Jurkat, Clone E6-1 (cell line): ENCODE measurements at places on chromosomes 2 and 18.

GRCh38 chr2:39338502-39338901 lies 94.7 kb upstream of the CDKL4 start:
- DNase-seq = no peak

- DNase-seq = no peak
Observed at GRCh38 chr2:43349904-43350303, 123.5 kb upstream of the ZFP36L2 start.

DNA sequence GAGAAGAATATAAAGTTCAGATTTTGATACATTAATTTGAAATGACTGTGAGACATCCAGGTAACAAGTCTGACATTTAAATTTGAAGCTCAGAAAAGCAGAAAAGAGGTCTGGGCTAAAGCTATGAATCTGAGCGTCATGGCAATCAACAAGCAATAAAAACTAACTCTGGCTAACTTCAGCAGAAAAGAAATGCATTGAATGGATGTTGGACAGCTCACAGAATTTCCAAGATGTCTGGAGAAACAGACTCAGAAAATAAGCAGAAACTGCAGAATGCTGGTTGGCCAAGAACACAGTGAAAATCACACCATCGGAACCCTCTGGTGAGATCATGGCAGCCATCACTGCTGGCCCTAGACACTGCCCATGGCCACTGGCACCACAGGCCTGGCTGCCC lies 366.6 kb downstream of the METTL4 start:
- DNase-seq = no peak

DNA sequence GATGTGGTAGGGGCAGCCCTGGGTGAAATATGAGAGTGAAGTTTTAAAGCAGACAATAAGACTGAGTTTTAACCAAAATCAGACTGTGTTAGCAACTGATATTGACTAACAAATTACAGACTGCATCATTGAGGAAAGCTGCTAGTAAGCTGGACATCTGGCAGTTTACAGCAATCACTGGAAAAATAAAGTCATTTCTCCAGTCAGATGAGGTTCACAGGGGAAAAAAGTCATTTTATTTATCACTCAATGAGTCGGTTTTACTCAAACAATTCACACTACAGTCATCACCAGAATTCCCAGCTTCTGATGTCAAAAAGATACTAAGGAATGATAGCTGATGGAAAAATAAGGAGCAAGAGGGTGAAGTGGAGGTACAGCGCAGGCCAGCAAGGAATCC lies 10.5 kb upstream of the TMEM177 start:
- DNase-seq = no peak

- no peak for DNase-seq
Observed at GRCh38 chr2:207676827-207677354, 34.5 kb upstream of the CCNYL1 start.

DNA sequence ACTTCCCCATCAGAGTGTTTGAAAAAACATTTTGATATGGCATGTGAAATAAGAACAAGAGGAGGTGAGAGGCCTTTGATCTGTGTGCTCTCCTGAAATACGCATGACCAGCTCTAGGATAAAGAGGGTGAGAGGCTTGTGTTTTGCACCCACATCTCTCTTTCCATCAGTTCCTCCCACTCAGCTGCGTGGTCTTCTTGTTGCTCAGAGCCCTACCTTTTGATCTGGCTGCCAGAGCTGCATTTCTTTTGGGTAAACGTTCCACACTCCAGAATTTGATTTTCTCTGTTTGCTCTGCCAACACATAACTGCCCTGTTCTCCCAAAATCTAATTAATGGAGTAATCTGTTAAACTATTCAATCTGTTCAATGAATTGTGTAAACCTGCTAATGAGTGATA lies 72.0 kb upstream of the FN1 start:
- no peak for DNase-seq
